Panc1 (cell line): ENCODE measurements at places on chromosomes 3 and 15.

- no peak for DNase-seq
Observed at GRCh38 chr15:87610366-87610765, 646.2 kb downstream of the NTRK3 start.

- DNase-seq = no peak
Observed at GRCh38 chr3:129060276-129061022, at the start of gene GP9. TSS of gene GP9 (plus strand) at chr3:129060779. CDS start at chr3:129061740, 961 bp downstream.

- no peak for DNase-seq
Observed at GRCh38 chr15:89991312-89991711, 9.8 kb upstream of the ZNF710 start.

- DNase-seq = no peak
Observed at GRCh38 chr15:60115579-60116380, 111.7 kb downstream of the FOXB1 start.

DNA sequence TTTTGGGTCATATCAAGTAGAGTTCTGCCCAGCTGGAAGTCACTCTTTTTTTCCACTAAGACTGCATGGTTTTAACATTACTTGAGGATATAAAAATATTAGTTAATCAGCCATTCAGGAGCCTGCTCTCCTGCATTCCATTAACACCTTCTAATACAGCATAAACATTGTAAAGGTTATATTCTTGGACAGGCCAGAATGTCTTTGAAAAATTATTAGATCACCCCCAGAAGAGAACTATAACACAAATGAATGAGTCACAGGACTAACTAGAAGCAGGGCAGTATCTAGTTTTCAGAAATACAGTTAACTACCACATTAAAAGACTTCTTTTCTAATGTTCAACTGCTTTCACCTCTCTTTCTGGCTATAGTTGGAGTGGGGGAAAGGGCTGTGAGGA lies 80.9 kb downstream of the THBS1 start:
- DNase-seq = no peak

DNA sequence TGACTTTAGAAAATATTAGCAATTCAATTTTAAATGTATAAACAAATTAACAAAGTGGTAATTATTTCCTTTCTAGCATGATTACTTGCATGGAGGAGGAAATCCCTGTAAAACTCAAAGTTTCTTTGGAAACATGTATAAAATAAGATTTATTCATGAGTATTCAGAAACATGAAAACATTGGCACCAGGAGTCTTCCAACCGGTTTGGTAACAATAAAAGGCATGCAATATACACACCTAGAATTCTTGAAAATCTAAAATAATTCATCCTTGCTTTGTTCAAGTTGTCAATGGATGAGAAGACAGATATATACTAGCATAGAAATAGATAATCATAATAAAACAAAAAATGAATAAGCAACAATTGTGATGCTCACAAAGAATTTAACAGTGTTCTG lies 76.4 kb downstream of the ZPLD1 start:
- no peak for DNase-seq

GRCh38 chr15:69524296-69524695 lies 71.7 kb downstream of the RPLP1 start:
- no peak for DNase-seq
